ENCODE measurements at places on chromosomes 5 and 9. TPM values are rescaled to one million over a fixed set of nuclear protein-coding genes. Genes with fewer than 3 reads are reported as not detected.

Gene PRRX2
- not detected for polyA plus RNA-seq

Gene SPINK6
- polyA plus RNA-seq: 2,131 TPM

Gene ST6GALNAC4
- 1.7 TPM for polyA plus RNA-seq

Gene ADAMTS13
- 3.4 TPM for polyA plus RNA-seq

Gene GABRA6
- polyA plus RNA-seq: 21.4 TPM

Gene NMUR2
- not detected for polyA plus RNA-seq

Gene GM2A
- 5.9 TPM for polyA plus RNA-seq

Gene BTNL3
- not detected for polyA plus RNA-seq

Gene SLC6A18
- not detected for polyA plus RNA-seq

Gene DOCK8
- polyA plus RNA-seq: not detected

Gene TLE1
- polyA plus RNA-seq: 12.0 TPM

Gene CRAT
- 2.7 TPM for polyA plus RNA-seq

Gene DEPDC1B
- polyA plus RNA-seq: not detected

Gene CCNO
- 1.1 TPM for polyA plus RNA-seq

Gene LCP2
- polyA plus RNA-seq: 0.15 TPM

Gene SKP2
- polyA plus RNA-seq: 5.6 TPM

Gene SLC46A2
- polyA plus RNA-seq: not detected

Gene SOHLH1
- polyA plus RNA-seq: 1.4 TPM

Gene NEUROG1
- polyA plus RNA-seq: not detected

Gene OTP
- not detected for polyA plus RNA-seq

Gene TRIM36
- polyA plus RNA-seq: 42.3 TPM

Gene PAM
- polyA plus RNA-seq: 13.8 TPM

Gene RASGRF2
- 5.1 TPM for polyA plus RNA-seq

Gene CNTNAP3B
- 6.5 TPM for polyA plus RNA-seq

Gene ZNF618
- polyA plus RNA-seq: 1.2 TPM

Gene IL5
- polyA plus RNA-seq: not detected

Gene RNF183
- polyA plus RNA-seq: not detected

Gene PCDHGA7
- polyA plus RNA-seq: 1.8 TPM

Gene EFNA5
- polyA plus RNA-seq: 33.8 TPM

Gene CCL19
- not detected for polyA plus RNA-seq

Gene ADAMTS16
- polyA plus RNA-seq: 0.20 TPM

Gene ZNF608
- 15.7 TPM for polyA plus RNA-seq

Gene CD274
- polyA plus RNA-seq: 0.27 TPM

Gene TEX10
- polyA plus RNA-seq: 5.4 TPM

Gene ALAD
- 10.7 TPM for polyA plus RNA-seq

Gene IL31RA
- not detected for polyA plus RNA-seq

Gene CBY3
- not detected for polyA plus RNA-seq

Gene PDCD1LG2
- 0.71 TPM for polyA plus RNA-seq

Gene FGD3
- polyA plus RNA-seq: not detected

Gene MSX2
- polyA plus RNA-seq: 1.5 TPM

Gene LCNL1
- polyA plus RNA-seq: not detected

Gene TAL2
- polyA plus RNA-seq: not detected

Gene NPM1
- 959 TPM for polyA plus RNA-seq

Gene AK3
- polyA plus RNA-seq: 35.6 TPM

Gene KCNIP1
- 148 TPM for polyA plus RNA-seq

Gene TTC33
- polyA plus RNA-seq: 12.7 TPM

Gene FBXO10
- polyA plus RNA-seq: 6.1 TPM

Gene ZNF483
- 10.0 TPM for polyA plus RNA-seq

All from Purkinje cell (primary cell).